ENCODE measurements at places on chromosomes 1 and 21.

GRCh38 chr1:9465640-9466039, 73.6 kb upstream of the SLC25A33 start:
- no peak overlapping the region for H3K27ac ChIP-seq
- DNase-seq: no peak
- no peaks in the 10 kb centered on the region for H3K4me1 ChIP-seq

DNA sequence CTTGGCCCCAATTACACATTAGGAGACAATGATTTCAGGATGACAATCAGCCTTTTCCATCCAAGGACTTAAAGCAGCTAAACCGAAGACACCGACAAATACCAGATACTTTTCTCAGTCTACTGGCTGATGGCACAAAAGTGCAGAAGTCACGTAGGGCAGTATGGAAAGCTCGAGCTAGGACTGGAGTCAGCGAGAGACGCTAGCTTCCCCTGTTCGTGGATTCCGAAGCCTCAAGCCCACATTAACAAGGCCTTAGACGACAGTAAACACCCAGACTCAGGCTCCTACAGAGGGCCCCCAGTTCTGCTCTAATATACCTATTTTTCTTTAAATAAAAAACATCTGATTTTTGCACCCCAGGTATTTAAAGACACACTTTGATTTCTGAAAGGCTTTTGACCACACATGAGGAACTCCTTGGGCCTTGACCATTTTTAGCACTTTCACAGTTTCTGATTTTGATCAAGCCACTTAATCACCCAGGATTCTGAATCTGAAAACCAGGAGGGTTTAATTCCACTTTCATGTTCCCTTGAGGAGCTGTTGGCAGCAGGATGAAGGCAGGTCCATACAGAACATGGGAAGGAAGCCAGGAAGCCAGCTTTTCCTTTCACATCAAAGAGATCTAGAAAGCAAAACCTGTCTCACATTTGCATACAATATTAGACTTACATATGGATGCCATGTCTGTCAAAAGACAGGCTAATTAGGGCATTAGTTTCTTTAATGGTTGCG, 204.1 kb downstream of the GABPA start:
- no peaks in the 10 kb centered on the region for H3K27me3 ChIP-seq
- no peaks in the 10 kb centered on the region for H3K36me3 ChIP-seq
- no peak for DNase-seq

DNA sequence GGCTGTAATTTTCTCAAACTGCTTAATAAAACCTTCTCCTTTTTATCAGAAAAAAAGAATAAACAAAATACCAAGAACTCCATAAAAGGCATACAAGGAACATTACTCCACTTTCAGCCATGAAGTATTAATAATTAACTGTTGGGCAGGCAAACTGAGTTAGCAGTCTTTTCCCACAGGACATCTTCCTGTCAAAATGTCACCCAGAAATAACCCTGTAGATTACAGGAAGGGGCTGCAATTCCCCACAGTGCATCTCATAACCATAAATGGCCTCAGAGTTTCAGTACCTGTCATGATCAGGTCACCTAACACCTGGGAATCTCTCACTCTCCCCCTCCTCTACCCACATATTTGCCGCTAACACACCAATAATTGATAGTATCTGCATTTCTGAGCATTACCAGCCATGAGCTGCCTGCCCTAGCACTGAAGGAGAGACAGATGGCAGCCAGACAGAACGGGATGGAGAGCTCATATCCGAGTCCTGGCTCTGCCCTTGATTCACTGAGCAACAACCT, 475.0 kb downstream of the SMYD3 start:
- H3K36me3 ChIP-seq: no peaks in the 10 kb centered on the region
- no peak overlapping the region for H3K27ac ChIP-seq
- no peak overlapping the region for H3K4me3 ChIP-seq
- H3K27me3 ChIP-seq: no peaks in the 10 kb centered on the region
- no peak for DNase-seq

DNA sequence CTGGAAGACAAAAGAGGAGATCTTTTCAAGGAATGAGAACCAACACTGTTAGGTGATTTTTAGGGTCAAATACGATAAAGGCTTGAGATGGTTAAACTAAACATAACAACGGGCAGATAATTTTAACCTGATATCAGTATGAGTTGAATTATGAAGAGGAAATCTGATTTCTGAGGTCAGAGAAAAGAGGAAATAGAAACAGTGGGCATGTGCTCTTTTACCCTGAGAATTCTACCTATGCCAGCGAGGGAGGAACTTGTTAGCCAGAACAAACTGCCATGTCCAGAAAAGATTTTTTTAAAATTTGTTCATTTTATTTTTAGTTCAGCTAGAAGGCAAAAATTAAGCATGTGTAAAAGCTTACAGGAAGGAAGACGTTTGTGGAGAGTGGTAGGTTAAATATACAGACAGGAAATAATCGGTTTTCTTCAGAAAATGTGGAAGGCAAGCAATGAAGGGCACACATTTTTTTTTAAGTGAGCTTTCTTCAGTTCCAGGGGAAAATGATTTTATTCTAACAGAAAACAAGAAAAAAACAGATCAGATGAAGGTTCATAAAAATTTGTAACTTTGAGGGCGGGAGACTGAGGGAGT, 1745.3 kb downstream of the MRPL39 start:
- H3K27me3 ChIP-seq: peaks cover 5% of the 10 kb centered on the region
- no peak overlapping the region for H3K4me3 ChIP-seq
- DNase-seq: no peak
- no peaks in the 10 kb centered on the region for H3K36me3 ChIP-seq
- H3K4me1 ChIP-seq: no peaks in the 10 kb centered on the region
- no peak overlapping the region for H3K27ac ChIP-seq

DNA sequence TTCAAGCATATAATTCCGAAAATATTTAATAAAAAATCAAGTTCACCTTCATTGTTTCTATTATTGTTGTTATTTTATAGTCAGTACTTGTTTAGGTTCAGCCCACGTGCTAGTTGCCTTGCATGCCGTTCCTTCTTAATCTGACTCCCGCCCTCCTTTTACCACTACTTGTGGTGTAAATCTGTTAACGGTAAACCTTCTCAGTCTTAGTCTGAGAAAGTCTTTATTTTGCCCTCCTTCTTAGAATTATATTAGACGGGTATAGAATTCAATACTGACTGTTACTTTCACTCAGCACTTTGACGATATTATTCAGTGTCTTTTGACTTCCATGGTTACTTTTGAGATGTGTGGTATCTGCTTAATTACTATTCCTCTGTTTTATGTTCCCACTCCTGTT, 104.8 kb downstream of the RGL1 start:
- H3K4me3 ChIP-seq: no peak overlapping the region
- no peak for DNase-seq
- no peak overlapping the region for H3K27ac ChIP-seq
- H3K27me3 ChIP-seq: no peaks in the 10 kb centered on the region

GRCh38 chr1:246417152-246417812, 89.8 kb downstream of the SMYD3 start:
- no peaks in the 10 kb centered on the region for H3K27me3 ChIP-seq
- no peaks in the 10 kb centered on the region for H3K4me1 ChIP-seq
- no peak overlapping the region for H3K4me3 ChIP-seq
- no peaks in the 10 kb centered on the region for H3K36me3 ChIP-seq
- no peak overlapping the region for H3K27ac ChIP-seq

- no peak overlapping the region for H3K27ac ChIP-seq
- no peak overlapping the region for H3K4me3 ChIP-seq
- H3K4me1 ChIP-seq: no peaks in the 10 kb centered on the region
- H3K36me3 ChIP-seq: no peaks in the 10 kb centered on the region
- no peaks in the 10 kb centered on the region for H3K27me3 ChIP-seq
These were observed 27.2 kb upstream of the TTF2 start for GRCh38 chr1:117032681-117033539.

- DNase-seq: no peak
- no peak overlapping the region for H3K27ac ChIP-seq
- no peaks in the 10 kb centered on the region for H3K36me3 ChIP-seq
- no peak overlapping the region for H3K4me3 ChIP-seq
These were observed 31.4 kb upstream of the SLC35D1 start for GRCh38 chr1:67085326-67085725.

DNA sequence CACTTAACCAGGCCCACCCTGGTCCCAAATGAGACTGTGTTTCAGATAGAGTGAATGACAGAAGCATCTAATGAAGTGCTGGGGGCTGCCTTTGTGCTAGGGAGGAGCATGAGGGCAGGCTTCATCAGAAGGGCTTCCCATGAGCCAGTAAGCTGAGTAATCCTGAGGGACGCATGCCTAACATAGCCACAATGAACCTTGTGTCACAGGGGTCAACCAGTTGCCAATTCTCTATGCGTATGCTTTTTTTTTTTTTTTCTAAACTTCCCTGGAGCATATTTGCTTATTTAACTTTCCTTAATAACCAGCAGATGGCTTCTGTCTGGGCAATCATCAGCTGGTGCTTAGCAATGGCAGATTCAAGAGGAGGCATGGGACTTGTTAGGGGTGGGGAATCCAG, 25.5 kb upstream of the CYP2J2 start:
- H3K4me1 ChIP-seq: no peaks in the 10 kb centered on the region
- H3K36me3 ChIP-seq: no peaks in the 10 kb centered on the region
- no peak for DNase-seq
- H3K4me3 ChIP-seq: no peak overlapping the region

DNA sequence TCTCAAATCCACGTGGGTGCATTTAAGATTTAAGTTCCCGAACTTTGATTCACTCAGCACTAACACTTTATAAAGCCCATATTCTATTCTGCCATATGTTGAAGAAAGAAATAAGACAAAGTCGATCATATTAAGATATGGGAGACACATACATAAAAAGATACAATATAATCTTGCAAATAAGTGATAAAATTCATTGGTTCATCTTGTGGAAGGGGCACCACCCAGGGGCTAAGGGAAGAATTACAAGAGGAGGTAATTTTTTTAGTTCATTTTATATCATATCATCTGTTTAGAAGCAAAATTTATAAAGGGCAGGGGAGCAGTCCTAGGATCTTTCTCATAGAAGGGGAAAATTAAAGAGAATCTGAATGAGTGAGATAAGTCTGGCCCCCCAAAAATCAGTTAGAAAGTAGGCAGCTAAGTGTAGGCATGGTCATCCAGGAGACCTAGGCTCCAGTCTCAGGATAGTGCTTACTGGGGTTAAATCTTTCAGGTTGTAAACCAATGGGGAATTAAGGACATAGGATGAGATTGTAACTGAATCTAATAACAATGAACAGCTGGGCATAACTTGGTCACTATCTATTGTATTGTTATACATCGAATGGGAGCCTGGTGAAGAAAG, 124.2 kb upstream of the L1TD1 start:
- H3K27me3 ChIP-seq: no peaks in the 10 kb centered on the region
- peaks cover 40% of the 10 kb centered on the region for H3K4me1 ChIP-seq
- no peak overlapping the region for H3K4me3 ChIP-seq
- H3K27ac ChIP-seq: peak overlapping the region; percentile 74
- no peaks in the 10 kb centered on the region for H3K36me3 ChIP-seq
- DNase-seq: no peak

DNA sequence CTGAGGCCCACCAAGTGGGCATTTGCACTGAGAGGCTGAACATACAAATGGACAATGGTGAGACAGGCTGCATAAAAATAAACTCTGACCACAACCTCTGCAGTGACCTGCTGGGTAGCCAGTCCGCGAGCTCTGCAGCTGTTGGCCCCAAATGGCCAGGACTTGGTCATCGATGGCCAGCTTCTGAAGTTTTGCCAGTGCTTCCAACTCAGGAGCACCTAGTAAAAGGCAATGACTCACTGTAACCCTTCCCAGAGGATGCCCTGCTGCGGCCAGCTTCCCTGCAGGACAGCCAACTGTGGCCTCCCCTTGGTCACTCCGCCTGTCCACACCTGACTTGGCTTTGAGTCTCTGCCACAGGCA, 185.4 kb downstream of the DYRK1A start:
- peaks cover 12% of the 10 kb centered on the region for H3K4me1 ChIP-seq
- H3K36me3 ChIP-seq: no peaks in the 10 kb centered on the region
- DNase-seq: no peak

GRCh38 chr1:217495249-217495648, 135.6 kb downstream of the GPATCH2 start:
- H3K4me3 ChIP-seq: no peak overlapping the region
- H3K4me1 ChIP-seq: no peaks in the 10 kb centered on the region
- no peak for DNase-seq
- H3K27ac ChIP-seq: no peak overlapping the region
- H3K36me3 ChIP-seq: no peaks in the 10 kb centered on the region

DNA sequence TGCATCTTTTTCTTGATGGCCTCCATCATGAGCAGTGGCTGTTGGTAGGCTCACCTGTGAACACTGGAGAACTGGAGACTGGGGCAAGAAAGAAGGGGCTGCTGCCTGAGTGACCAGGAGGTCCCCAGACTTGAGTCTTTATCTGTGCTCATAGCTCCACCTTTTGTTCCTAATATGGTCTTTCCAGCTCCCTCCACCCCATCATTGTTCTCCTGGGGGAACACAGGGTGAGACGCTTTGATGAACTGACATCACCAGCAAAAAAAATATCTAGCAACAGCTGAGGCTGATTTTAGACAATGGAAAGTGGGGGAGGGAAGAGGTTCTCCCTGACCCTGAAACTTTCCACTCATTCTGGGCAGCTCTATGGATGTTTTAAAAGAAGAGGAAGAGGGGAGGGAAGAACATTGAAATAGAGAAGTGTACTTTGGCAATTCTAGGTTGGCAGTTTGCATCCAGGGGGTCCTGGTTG, at the start of gene TPM3:
TPM3 (minus strand) TSS at position 111 of the 472 bp plus-strand sequence; CDS start at position 29, 82 bp downstream.
- no peaks in the 10 kb centered on the region for H3K36me3 ChIP-seq
- H3K27ac ChIP-seq: no peak within 1 kb of the TSS
- no peaks in the 10 kb centered on the region for H3K27me3 ChIP-seq
- H3K4me3 ChIP-seq: no peak within 1 kb of the TSS

DNA sequence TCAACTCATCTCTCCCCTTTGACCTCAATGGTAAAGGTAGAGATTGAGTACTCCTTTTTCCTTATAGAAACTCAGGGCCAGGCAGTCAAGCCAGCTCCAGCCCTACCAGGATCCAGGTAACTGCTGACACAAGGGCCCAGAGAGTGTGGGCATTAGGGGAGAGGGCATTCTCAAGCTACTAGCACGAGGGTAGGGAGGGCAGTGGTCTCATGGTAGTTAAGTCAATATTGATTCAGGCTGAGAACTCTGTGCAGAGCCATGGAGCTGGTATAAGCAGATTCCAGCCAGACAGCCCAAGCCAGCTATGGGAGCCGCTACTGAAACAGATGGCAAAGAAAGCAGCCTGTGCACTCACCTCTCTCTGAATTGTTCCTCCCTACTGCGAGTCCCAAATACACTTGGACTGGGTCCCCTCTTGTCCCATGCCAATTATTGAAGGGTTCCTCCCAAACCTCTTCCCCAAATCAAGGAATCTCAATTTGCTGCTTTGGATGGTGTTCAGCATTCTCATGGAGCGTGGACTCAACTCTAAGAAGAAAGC, 2.8 kb downstream of the PI4KB start:
- DNase-seq: no peak
- H3K27ac ChIP-seq: no peak overlapping the region
- no peaks in the 10 kb centered on the region for H3K27me3 ChIP-seq
- H3K36me3 ChIP-seq: peaks cover 35% of the 10 kb centered on the region

All from heart left ventricle (tissue), 16 donors.